ENCODE measurements at places on chromosomes 16 and 17. TPM values are rescaled to one million over a fixed set of nuclear protein-coding genes. Genes with fewer than 3 reads are reported as not detected.
A peak's percentile ranks its signal among the peaks of the same experiment; 100 is the strongest.

GPR139 gene
- not detected for total RNA-seq

APOH gene
- not detected for total RNA-seq

HSF4 gene
- total RNA-seq: 6.4 TPM

CACNB1 gene
- 7.0 TPM for total RNA-seq

PRR35 gene
- total RNA-seq: not detected

DNA sequence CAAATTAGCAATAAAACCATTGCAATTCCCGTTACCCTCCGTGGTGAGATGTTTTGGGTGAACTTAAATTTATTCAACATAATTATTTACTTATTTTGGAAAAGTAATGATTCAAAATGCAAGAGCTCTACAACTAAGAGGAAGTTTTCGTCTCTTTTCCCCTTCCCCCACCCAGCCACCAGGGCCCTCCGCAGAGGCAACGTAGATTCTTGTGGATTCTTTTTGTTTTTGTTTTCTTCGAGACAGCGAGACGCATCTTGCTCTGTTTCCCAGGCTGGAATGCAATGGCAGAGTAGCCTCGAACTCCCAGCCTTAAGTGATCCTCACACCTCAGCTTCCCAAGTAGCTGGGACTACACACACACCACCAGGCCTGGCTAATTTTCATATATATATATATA is 19.2 kb downstream of the CCDC40 start:
- no peak for DNase-seq

GRCh38 chr17:10657879-10658278 is 770 bp upstream of the MYH3 start:
- DNase-seq: no peak

DNA sequence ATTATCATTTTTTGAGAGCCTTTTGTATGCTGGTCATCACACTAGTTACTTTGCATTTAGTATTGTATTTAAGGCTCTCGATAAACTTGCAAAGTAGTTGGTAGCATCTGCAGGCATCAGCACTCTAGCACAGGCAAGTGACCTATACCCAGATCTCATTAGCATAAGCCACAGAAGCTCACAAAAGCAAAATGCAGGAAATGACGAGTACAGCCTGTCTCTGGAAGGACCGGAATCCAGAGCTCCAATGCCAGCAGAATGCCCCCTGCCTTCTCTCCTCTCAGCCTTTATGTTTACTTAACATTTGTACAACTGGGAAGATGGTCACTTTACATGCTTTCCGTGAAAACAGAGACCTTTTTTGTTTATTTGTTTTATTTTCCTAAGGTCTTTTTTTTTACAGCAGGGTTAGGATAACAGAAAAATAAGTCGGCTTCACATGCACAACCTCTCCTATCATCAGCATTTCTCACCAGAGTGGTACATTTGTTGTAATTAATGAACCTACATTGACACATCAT is 45.4 kb upstream of the MYOCD start:
- no peak for DNase-seq

DNA sequence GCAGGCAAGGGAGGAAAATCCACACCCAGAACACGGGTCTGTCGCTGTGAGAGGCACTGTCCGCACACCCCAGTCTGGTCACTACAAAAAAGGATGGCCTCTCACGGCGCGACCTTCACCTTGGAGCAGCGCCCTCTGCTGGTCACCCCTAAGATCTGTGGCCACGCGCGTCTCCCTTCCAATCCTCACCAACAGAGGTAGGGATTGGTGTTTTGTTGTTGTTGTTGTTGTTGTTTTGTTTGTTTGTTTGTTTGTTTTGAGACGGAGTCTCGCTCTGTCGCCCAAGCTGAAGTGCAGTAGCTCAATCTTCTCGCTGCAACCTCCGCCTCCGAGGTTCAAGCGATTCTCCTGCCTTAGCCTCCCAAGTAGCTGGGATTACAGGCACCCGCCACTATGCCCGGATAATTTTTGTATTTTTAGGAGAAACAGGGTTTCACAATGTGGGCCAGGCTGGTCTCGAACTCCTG is 15.0 kb upstream of the C17orf58 start:
- DNase-seq: no peak

- DNase-seq: no peak
Observed at GRCh38 chr17:73906896-73907870, 262.9 kb upstream of the SDK2 start.

GRCh38 chr16:89023621-89024511 is 46.9 kb upstream of the CBFA2T3 start:
- no peak for DNase-seq

DNA sequence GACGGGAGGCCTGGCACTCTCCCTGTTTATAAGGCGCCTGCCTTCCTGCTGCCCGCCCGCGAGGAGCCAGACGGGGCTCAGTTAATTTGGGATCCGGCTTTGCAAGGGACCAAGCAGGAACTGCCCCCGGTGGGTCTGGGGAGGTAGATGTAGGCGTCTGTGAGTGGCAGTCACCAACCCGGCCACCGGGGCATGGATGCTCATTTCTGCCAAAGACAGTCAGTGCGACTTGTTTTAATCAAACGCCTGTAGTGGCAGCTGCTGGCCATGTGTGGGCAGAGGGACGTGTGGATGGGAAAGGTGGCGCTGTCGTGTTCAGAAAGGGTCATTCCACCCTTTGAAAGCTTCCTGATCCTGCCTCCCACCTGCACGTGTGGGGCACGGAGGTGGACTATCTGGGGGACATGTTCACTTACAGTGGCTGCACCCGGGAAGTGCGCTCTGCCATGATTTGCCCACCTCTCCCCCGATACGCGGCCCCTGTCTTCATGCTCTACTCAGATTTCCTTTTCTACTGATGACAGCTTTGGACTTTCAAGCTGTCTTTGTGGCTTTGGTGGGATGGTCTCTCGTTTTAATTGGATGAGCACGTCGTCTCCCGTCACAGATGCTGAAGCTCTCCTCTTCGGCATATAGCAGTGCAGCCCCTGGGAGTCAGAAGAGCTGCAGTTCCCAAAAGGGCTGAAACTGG is 60.3 kb upstream of the CIBAR2 start:
- no peak for DNase-seq

DNA sequence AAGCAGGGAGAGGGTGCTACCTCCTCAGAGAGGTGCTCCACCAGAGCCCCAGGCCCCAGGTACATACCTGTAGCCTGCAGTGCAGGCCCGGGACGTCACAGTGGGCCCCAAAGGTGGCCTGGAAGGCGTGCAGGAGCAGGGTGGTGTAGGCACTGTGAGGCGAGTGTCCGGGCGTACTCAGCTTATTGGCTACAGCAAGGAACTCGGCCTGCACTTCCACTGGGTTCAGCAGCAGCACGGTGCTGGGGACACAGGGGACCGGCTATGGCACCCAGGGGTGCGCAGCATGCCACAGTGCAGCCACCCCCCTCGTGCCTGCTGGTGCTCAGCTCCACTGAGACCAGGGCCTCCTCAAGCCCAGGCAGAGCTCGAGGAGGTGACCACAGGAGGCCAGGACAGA is 23.2 kb upstream of the PIK3R6 start:
- DNase-seq: no peak

- DNase-seq: no peak
Observed at GRCh38 chr16:75218256-75219076, at the start of gene CTRB1. Gene CTRB1, plus strand, starts transcription at chr16:75218988. Its CDS starts 20 bp downstream, at chr16:75219008.

DNA sequence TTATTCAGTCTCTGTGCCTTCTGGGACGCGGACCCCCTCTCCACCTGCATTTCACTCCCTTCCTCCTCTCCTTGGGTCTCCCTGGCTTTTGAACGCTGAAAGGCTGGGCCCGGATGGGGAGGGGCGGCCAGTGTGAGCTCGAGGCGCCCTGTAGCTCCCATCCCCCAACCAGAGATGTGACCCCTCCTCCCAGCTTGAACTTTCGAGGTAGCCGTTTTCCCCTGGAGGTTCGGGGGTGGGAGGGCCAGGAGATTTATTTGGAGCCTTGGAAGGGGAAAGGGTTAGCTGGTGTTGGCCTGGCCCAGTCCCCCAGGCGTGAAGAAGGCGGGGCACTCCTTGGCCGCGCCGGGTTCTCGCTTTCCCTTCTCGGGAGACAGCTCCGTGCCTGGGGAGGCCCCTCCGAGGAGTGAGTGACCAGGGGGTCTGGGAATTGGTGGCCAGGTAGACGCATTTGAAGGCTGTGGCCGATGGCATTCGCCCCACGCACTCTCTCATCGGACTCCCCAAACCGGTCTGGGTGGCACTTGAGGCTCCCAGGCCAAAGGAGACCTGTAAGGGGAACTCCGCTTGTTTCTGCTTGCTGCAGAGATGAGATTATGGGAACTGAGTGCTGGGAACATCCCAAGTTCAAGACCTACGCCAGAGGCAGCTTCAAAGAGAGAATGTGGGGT is 942 bp downstream of the LDAF1 start:
- no peak for DNase-seq

GRCh38 chr17:32943206-32943605 is 15.3 kb downstream of the TMEM98 start:
- DNase-seq: peak; percentile 40

DNA sequence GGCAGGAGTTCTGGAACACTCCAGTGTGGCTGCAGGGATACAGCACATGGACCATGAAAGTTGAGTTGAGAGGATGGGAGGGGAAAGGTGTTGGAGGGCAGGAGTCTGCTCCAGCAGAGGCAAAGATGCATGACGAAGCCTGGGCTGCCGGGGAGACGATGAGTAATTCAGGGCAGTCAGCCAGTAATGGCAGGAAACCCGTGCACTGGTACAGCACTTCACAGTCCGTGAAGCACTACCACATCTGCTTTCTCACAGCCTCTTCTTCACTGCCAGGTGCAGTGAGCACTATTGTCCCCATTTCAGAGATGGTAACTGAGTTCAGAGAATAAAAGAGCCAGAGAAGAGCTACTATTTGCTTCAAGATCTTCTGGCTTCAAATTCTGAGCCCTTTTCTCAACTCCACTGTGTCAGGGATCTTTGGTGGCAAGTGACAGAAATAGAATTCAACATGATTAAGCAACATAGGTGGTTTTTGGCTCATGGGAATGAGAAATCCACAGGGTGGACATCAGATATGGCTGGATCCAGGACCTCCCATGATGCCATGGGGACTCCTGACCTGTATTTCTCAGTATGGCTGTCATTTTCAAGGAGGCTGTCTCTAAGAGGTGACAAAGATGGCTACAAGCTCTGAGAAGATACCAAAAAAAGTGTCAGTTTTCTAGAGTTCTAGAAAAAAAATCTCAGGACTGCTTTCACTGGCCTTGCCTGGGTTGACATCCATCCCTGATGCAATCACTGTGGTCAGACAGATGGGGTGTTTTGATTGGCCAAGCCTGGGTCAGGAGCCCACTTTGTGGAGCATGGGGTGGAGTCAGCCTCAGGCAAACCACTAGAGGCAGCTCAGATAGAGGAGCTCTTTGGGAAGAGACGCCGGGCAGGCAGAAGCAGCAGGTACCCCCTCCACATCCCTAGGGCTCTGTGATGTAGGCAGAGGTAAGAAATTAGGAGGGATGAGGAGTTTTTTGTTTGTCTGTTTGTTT is 24.7 kb downstream of the IL21R start:
- peak; percentile 83 for DNase-seq

- DNase-seq: peak; percentile 43
Observed at GRCh38 chr17:75271233-75271954, 363 bp upstream of the MIF4GD start.

DNA sequence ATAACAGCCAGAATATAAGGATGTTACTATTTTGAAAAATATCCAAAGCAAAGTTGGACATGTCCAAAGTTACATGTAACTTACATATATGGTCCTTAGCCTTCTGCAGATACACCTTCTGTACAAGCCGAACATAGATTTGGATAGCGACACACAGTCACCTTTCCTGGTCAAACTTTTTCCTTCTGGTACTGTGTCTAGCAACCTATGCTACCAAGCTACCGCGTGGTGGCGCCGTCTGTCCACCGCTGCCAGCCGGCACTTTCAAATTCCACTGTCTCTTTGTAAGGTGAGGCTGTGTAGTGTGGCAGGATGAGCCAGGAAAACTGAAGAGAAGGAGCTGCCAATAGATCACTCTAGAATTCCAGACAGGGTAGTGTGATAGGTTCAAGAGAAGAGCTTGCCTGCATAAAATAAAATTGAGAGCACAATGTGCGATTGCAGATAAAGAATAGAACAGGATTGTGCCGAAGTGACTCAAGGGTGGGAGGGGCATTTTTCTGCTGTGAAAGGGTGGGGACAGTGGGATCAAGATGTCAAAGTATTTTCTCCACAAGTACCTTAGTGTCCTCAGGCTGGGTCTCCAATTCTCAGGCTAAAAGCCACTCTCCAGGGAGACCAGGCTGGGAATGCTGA is 366.9 kb downstream of the SLC39A11 start:
- peak; percentile 62 for DNase-seq

GRCh38 chr17:62765351-62765750 is 42.8 kb downstream of the MARCHF10 start:
- no peak for DNase-seq

DNA sequence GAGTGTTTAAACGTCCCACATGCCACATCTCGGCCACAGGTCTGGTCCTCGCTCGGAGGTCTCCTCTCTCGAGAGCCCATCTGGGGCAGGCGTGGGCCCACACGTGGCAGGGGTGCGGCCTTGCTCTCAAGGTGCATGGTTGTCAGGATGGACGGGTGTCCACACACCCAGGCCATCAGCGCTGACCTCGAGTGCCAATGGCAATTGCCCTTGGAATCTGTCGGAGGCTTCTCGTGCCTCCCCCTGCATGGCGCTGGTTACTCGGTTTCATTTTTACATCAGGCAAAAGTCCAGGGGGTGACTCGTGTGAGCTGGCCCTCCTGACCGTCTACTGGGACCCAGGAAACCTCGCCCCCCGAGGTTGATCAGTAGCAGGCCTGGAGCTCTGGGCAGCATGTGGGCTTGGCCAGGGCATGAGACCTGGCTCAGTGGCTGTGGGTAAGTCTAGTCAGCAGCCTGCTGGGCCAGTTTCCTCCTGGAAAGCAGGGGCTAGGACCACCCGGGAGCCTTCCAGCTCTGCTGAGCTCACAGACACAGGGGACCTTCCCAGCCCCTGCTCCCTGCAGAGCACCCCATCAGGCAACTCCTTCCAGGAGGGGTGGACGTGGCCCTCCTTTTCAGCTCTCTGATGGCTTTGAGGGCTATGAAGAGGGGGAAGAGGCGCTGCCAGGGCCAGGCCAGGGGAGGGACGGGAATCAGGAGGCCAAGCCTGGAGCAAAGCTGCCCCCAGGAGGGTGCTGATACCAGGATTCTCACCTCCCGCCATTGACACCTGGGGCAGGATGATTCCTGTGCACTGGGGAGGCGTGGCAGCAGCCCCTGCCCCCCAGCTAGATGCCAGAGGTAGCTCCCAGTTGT is 3.7 kb upstream of the ZNF469 start:
- no peak for DNase-seq

DNA sequence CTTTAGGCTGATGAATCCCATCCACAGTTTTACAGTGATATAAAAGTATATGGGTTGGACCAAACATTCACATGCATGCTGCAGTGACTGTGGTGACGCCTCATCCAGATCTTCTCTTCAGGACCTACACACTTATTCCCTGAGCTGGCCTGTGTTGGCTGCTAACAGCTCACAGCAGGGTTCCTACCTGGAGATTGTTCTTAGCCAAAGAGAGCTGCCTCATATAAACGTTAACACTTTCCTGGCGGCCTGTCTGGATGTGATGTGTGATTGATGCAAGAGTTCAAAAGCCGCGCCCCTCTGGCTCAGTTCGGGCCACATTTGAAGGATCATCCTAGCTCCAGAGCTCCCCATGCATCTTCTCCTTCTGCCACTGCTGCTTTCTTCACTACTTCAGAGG is 93.0 kb upstream of the NETO2 start:
- DNase-seq: no peak

All from fibroblast of the aortic adventitia (primary cell).